ENCODE measurements at places on chromosomes 1 and 21.

DNA sequence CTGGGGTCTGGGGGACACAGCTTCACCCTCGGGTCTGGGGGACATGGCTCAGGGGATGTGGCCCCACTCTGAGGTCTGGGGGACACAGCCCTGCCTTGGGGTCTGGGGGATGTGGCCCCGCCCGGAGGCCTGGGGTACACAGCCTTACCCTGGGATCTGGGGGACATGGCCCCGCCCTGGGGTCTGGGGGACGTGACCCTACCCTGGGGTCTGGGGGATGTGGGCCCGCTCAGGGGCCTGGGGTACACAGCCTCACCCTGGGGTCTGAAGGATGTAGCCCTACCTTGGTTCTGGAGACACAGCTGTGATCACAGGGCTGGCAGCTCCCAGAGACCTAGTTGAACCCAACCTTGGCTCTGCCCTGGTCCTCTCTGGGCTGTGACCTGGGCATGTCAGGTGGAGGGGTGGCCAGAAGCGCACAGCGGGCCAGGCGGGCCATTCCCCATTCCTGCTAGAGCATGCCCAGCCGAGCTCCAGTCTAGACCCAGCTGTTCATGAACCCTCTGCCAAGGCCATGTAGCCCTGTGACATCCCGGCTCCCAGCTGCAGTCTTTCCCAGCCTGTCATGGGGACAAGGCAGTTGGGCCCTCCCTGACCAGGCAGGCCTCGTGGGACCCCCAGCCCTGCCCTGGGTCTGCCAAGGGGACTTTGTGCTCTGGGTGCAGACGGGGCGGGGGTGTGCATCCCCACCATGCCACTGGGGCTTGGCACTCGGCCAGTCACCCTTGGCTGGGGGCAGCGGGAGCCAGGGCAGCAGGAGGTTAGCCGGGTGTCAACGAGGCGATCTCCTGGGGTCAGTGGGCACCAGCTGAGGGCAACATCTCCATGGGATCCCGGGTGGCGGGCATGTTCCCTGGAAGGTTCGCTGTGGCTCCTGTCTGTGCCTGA is 43.9 kb downstream of the WNT9A start:
- DNase-seq = no peak

GRCh38 chr1:6330410-6330911 is 63.1 kb downstream of the ACOT7 start:
- no peak for DNase-seq

DNA sequence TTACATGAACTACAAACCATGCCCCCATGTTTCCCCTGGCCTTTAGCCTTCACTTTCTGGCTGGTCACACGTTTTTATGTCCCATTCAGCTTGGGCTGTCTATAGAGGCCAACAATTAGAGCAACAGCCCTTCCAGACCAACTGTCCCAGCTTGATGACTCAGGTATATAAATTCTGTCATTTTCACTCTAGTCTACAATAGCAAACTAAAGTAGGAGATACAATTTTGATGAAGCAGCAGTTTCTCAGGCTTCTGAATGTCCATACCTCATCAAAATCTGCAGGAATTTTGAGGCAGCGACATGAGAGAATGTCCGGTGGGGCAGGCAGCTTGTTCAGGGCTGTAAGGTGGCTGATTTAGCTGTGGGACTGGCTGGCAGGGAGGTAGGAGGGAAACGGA is 45.6 kb upstream of the VAV3 start:
- no peak for DNase-seq

- peak; percentile 60 for DNase-seq
Observed at GRCh38 chr1:198681252-198681651, 42.4 kb downstream of the PTPRC start.

DNA sequence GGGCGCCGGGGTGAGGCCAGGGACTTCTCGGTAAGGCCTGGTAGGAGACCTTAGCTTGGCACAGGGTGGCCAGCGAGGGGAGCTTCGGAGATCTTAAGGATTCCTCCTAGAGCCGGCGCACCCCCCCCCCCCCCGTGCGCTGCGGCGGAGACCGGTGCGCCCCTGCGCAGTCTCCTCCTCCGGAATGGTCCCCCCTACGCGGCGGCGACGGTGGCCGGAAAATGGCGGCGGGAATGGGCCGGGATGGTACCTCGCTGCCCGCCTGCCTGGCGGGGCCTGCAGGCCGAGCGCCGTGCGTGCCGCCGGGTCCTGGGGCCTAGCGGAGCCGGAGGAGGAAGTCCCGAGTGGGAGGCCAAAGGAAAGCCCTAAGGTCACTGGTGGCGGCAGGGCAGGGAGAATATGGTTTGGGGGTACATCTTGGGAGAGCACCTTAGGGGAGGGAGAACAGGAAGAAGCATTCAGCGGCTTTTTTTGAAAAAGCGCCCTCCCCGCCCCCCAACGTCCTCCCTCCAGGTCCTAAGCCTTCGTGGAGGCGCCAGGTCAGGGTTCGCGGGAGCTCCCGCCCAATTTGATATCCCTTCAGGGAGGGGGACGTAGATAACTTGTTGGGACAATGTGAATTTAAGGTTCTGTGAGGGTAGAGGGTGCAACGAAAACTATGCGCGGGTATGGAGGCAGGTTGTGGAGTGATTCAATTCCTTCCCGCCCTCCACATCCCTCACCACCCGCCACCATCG is 429 bp downstream of the SRRM1 start:
- DNase-seq = peak; percentile 62

GRCh38 chr1:30743584-30744059 is 14.0 kb downstream of the LAPTM5 start:
- DNase-seq = peak; percentile 92

DNA sequence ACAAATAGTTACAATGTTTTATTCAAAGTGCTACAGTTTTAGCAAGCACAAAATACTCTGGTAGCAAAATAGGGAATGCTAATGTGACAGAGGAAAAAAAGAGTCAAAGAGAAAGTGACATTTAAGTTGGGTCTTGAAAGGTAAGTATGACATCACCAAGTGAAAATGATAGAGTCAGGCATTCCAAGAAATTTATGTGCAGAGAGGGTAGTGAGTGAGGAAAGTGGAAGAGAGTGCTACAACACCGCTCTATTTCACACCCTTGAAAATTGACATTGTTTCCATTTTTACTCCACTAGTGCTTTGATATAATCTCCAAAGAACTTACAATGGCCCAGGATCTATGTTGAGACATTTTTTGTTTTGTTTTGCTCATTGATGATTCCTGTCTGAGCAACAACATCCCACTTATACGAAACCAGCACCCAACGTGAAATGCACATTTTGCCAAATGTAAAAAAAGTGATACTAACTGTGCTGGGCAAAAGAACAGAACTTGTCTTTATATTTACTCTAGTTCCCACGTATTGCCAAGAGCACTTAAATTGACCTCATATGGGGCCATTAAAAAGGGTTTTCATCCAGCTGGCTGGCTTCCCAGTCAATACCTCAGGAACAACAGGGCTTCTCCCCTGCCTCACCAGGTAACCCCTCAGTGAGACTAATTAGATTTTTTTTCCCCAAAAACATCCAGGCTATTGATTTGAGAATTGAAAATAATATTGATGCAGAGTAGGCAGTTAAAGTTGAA is 206.3 kb upstream of the NR5A2 start:
- DNase-seq = no peak

- peak; percentile 58 for DNase-seq
Observed at GRCh38 chr1:40980453-40981121, 1.1 kb downstream of the CTPS1 start.

DNA sequence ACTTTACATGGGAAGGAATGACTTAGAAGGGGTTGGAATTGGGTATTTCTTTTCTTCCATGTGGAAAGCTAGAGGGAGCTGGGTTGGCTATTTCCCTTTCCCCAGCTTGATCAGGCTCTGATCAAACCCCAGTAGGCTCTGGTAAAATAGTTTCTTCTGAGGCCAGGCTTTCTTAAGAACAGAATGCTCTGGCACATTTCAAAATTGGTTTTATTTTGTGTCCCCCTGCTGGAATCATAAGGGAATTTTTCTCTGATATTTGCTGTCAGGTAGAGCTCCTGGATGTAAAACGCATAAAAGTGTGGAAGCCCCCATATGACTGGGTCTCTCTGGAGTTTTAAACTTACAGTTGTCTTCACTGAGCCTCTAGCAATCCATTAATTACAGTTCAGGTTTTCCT is 17.1 kb upstream of the APOBEC4 start:
- DNase-seq = no peak

DNA sequence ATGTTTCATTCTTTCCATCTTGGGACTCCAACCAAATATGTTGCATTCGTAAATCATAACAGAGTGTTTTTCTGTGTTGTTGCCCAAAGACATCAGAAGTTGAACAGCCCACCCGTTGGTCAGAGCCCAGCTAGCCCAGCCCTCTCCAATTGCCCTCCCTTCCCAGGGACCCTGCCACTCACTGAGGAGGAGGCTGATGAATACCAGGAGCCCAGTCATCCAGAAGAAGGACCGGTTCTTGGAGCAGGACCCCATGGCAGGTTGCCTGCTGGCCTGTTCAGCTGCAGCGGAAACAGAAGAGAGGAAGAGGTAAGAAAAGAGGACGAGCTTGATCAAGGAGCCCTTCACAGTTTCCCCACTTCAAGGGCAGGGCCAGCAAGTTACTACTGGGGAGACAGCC is 172.2 kb upstream of the ETV3 start:
- DNase-seq = no peak

GRCh38 chr21:44499631-44500030 is 40.4 kb downstream of the KRTAP10-1 start:
- DNase-seq = no peak

DNA sequence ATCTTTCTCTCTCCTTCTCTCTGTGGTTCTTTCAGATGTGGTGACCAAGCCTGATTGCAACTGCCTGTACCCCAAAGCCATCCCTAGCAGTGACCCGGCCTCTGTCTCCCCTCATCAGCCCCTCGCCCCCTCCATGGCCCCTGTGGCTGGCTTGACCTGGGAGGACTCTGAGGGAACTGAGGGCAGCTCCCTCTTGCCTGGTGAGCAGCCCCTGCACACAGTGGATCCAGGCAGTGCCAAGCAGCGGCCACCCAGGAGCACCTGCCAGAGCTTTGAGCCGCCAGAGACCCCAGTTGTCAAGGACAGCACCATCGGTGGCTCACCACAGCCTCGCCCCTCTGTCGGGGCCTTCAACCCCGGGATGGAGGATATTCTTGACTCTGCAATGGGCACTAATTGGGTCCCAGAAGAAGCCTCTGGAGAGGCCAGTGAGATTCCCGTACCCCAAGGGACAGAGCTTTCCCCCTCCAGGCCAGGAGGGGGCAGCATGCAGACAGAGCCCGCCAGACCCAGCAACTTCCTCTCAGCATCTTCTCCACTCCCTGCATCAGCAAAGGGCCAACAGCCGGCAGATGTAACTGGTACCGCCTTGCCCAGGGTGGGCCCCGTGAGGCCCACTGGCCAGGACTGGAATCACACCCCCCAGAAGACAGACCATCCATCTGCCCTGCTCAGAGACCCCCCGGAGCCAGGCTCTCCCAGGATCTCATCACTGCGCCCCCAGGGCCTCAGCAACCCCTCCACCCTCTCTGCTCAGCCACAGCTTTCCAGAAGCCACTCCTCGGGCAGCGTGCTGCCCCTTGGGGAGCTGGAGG is 12.7 kb downstream of the CSF1 start:
- DNase-seq = peak; percentile 54

DNA sequence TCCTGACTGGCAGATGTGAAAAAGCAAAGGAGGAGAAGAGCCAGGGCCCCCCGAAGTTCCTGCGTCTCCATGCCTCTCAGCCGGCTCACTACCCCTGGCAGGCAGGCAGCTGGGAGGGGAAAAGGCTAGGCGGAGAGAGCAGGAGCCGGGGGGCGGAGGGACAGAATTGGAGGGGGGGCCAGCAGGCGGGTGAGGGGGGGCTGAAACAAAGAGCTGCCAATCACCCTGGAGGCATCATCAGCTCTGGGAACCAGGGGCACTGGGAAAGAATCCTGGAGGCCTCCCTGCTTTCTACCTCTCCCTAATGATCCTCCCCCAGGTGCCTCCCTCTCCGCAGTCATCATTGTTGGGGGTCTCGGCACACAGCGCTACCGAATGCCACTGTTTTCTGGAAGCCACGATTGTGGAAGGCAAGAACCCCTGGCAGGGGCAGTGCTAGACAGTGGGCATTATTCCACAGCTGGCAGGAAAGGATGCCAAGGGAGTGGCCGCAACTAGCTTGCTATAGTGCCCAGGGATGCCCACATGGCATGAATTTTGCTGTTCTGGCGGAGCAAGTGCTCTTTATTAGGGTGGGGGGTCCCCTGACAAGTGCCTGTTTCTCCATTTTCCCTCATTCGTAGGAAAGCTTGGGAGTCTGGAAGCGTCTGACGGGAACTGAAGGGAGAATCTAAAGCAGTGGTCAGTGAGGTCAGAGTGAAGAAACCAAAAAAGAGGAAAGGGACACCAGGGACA is at the start of gene THBS3:
Gene THBS3 (minus strand): TSS at position 92 of the 735 bp plus-strand sequence. CDS start 21 bp downstream, at position 71.
- DNase-seq = peak; percentile 37

DNA sequence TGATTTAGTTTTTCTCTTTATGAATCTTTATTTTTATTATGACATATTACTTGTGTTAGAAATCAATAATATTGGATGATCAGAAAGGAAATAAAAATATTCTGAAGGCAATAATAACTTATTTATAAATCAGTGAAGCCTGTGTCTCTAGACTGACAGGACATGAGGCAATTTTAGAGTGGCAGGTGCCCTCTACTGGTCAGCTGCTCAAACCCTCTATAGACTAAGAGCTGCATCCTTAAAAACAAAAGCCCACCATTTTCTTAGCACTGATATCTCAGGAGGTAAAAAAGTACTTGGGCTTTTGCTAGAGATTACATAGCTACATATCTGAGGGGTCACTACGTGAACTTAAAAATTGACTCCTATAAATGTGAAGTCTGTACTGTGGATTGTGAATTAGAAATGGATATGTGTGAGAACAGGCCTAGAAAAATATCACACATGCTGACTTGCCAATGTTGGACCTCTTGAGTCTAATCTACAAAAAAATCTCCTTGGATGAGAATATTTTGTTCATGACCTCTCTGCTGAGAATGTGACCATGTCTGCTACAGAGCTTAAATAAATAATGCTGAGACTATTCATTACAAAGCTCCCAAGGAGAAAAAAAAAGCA is 597.9 kb upstream of the ADAMTS5 start:
- peak; percentile 52 for DNase-seq

- DNase-seq = no peak
Observed at GRCh38 chr1:165411396-165411795, 33.5 kb downstream of the RXRG start.

DNA sequence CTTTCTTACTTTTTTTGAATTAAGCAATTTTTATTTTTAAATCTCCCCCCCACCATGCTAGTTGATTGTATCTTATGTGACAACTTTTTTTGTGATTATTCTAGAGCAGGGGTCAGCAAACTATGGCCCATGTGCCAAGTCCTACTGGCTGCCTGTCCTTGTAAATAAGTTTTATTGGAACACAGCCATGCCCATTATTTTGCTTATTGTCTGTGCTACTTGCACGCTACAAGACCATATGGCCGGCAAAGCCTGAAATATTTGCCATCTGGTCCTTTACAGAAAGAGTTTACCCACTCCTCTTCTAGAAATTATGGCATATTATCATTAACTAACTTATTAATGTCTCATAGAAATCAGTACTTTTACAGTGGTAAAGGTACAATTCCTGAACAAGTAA is 51.7 kb downstream of the AK5 start:
- no peak for DNase-seq

GRCh38 chr1:67729872-67730271 is 44.9 kb downstream of the GADD45A start:
- no peak for DNase-seq
